GM23248 (cell line): ENCODE measurements at places on chromosomes 3 and 15.

- DNase-seq, result no peak
Measured at GRCh38 chr3:109195815-109196214, 59.3 kb downstream of the C3orf85 start.

DNA sequence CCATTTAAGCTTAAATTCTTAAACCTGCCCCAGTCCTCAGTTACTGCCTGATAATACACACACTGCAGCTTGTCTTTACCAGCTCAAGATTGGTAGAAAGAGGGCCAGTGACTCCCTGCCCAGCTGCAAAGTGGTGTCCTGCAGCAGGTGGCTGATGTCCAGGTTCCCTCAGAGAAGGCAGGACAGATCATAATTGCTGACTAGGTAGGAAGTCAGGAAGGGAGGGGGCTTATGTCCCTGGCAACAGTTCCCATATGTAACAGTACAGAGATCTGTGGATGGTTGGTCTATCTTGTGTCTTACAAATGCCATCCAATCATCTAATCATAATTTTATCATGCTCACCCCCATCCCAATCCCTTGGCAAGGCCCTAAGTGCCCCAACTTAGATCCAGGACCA is 492.1 kb upstream of the PPP2R3A start:
- DNase-seq, result no peak

- peak; percentile 71 for DNase-seq
Measured at GRCh38 chr15:63051156-63052066, 8.9 kb downstream of the TPM1 start.

DNA sequence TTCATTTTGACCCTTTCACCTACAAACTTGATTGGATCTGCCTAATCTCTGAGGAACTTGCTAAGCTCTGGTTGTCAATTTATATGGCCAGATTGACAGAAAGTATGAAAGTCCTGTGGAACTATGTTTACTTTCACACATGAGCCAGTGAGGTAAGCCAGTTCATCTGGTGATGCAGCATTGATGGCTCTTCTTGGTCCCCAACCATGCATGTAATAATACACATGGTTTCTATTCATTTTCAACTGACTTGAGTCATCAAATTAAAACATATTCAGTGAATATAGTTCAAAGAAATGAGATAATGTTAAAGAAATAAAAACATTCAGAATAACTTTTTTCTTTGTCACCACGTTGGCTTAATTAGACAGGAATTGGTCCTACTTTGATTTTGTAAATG is 336.1 kb upstream of the THBS1 start:
- DNase-seq, result peak; percentile 12

GRCh38 chr3:170864525-170865208 is 5.3 kb downstream of the RPL22L1 start:
- DNase-seq, result peak; percentile 21
